CD4-positive, alpha-beta T cell treated with Interleukin-15 for 4 hours (primary cell): ENCODE measurements at places on chromosomes 11 and 22.

- no peak for DNase-seq
Observed at GRCh38 chr22:27106985-27107384, 449.6 kb downstream of the MIAT start.

DNA sequence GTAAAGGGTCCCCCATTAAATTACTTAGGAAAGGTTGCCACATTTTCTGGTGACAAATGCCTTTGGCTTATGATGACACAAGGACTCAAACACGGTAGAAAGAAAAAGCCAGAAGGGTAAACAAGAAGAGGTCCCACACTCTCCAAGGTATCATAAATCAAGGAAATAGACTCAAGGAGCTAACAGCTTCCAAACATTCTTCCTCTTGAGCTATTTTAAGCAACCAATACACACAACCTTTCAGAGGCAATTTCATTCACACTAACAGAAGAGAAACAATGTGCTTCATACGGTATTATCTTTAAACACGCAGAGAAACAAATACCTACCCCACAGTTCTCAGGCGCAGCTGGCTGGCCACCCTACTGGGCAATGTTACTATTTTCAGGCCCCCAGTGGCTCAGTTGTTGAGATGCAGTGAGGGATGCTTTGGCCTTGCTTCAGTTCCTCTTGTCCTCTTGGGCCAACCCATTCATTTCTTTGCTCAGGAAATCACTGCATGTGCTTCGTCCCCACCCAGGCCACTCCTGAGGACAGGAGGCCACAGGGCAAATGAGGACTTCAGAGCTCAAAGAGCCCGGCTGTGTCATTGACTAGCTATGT, 15.8 kb downstream of the ABTB2 start:
- no peak for DNase-seq

DNA sequence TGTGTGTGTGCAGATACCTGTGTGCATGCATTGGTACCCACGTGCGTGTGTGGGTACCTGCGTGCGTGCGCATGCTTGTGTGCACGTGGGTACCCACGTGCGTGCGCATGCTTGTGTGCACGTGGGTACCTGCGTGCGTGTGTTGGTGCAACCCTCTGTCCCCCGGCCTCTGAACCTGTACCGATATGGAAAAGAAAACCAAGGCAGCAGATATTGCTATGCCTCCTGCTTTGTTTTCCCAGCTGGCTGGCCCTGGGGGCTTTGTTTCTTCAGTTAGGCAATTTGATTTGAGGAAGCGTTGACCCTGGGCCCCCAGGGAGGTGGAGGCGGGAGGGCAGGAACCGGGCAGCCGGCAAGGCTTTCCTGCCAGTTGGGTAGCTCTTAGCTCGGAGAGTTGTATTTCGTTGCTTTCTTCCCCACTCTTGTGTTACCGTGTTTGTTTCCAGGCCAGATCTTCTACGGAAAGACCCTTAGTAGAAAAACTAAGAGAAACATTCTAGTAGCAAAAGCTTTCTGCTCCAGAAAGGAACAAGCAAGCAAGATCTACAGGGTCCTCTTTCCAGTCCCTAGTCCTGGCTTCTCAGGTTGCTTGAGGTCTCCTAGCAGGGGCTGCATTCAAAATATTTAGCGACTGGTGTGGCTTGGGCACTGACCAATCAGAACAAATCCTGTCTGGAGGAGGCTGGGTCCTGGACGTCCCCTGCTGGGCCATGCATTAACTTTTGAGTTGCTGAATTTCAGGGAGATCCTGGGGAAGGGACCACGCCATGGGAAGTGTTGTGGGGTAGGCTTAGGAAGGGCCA, 26.3 kb upstream of the SORL1-AS1 start:
- DNase-seq: no peak

- DNase-seq: peak; percentile 84
Observed at GRCh38 chr22:45435544-45436139, 22.1 kb downstream of the RIBC2 start.

- peak; percentile 6 for DNase-seq
Observed at GRCh38 chr11:117316197-117316961, at the start of gene BACE1. TSS of gene BACE1 (minus strand) at chr11:117316256. CDS start at chr11:117315795, 461 bp downstream.

DNA sequence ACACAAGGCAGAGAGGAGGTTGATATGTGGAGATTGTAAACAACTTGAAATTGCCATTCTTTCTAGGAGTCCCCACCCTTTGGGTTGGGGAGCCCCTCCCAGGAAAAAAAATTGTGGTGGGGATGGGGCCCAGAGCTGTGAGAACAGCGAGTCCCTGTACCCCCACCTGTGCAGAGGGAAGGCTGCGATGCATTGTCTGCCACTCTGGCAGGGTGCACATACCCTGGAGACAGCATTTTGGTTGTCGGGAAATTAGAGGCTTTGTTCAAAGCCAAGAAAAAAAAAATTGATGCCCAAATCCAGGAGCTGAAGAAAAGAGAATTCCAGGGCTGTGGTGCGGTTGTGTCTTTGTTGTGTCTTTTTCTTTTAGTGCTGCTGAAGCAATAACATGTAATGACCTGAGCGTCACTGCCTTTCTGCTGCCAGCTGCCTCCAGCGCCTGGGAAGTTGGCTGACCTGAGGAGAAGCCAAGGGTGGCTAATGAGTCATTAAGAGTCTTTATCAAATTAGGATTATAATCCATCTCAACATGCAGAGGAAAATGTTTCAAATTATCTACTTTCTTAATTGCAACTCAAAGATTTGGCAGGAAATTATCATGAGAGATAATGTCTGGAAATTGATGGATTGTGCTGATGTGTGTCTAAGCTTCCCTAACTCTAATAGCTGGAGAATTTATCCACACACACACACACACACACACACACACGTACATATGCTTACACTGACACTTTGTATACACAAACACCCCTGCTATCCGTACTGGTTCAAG, 8.0 kb upstream of the PKNOX2 start:
- DNase-seq: no peak

- DNase-seq: no peak
Observed at GRCh38 chr11:87013912-87014825, 23.6 kb upstream of the TMEM135 start.

- DNase-seq: no peak
Observed at GRCh38 chr11:126797457-126798169, 203.0 kb downstream of the KIRREL3 start.

- DNase-seq: no peak
Observed at GRCh38 chr11:35046681-35047080, 92.3 kb upstream of the CD44 start.

GRCh38 chr11:102927624-102927990, 27.9 kb downstream of the MMP13 start:
- DNase-seq: no peak

DNA sequence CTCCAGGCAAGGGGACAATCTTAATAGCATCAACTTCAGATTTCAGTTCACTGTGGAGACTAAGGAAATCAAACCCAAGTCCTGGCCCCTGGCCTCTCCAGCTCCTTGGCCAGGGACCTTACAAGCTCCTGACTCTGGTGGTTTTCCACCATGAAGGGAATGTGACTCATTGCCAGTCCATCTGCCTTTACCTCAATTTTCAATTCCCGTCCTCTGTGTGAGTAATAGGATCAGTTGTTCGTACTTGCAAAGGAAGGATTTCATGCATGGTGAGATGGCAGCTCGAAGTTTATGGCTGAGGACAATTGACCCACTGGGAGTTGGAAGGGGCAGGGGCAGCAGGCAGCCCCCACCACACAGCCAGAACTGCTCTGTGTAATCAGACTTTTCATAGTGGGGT, 42.5 kb downstream of the INSC start:
- DNase-seq: no peak

DNA sequence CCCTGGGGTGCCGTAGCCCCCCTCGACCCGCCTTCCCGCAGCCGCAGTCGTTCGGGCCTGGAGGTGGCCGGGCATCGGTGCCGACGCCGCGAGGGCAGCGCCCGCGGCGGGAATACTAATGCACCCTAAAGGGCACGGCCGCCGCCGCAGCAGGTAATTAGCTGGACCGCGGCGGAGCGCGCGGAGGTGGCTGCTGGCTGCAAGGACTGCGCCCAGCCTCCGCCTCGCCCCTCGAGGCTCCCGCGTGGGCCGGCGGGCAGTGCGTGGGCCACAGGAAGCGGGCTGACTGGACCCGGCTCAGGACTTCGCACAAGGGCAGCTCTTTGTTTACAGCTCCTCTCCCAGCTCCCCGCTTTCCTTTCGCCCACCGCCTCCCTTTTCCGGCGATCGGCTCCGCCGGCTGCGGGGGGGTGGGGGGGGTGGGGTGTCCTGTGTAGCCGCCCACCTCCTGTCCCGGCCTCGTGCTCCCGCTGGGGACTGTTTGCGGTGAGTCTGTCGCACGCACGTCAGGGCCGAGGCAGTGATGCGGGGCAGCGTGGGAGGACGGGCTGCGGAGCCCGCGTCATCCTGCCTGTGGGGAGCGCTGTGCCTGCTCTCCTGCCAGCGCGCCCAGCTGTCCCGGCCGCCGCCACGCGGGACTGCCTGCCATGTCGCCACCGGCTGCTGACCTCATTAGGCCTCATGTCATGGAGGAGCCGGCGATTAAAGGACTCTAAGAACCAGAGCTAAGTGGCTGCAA, 53.2 kb downstream of the GRIK4 start:
- DNase-seq: no peak

- no peak for DNase-seq
Observed at GRCh38 chr22:41523464-41524221, 20.6 kb downstream of the POLR3H start.

DNA sequence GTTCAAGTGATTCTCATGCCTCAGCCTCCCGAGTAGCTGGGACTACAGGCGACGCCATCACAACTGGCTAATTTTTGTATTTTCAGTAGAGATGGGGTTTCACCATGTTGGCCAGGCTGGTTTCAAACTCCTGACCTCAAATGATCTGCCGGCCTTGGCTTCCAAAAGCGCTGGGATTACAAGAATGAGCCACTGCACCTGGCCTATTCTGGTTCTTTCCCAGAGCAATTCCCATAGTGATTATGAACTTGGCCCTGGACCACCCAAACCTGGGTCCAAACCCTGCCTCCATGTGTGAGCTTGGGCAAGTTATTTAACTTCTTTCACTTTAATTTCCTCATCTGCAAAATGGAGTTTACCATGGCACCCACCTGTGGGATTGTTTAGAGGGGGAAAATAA, 61.5 kb upstream of the HEPHL1 start:
- no peak for DNase-seq

DNA sequence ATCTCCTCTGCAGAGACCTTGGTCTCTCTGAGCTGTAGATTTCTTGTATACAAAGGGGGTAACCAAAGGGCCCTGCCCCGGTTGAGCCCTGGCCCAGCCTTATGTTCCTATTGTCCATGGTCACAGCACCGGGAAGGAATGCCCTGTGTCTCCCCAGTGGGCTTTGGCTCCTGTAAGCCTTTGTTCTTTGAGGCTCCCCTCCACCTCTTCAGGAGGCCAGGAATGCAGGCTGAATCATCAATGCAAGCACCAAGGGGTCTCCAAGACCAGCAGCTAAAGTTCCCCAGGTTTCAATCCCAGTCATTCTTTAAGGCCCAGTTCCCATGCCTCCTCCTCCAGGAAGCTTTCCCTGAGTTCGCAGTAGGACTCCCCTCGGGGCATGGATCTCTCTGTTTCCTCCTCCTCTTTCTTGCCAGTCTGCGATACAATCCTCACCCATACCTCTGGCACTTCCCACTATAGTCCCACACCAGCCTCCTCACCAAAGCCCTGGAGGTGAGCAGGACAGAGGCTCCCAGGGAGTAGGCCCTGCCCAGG, 29.2 kb upstream of the KLHL35 start:
- DNase-seq: no peak

GRCh38 chr11:102111787-102112508, 1.7 kb downstream of the YAP1 start:
- peak; percentile 43 for DNase-seq

DNA sequence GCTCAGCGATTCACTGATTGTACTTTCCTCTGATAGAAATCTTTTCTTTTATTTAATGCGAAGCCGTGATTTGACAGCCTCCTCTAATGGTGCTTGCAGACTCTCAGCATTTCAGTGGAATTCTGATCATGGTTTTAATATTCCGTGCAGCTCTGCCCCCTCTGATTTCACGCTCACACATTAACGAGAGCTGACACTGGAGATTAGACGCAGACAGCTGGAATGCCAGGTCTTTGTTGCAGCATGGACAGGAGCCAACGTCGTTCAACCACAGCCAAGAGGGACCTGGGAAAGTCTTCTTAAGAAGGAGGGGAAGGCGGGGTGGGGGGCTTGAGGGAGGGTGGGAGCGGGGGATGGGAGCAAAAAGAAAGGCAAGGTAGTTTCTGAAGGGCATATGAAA, 186.4 kb downstream of the BLID start:
- DNase-seq: no peak

DNA sequence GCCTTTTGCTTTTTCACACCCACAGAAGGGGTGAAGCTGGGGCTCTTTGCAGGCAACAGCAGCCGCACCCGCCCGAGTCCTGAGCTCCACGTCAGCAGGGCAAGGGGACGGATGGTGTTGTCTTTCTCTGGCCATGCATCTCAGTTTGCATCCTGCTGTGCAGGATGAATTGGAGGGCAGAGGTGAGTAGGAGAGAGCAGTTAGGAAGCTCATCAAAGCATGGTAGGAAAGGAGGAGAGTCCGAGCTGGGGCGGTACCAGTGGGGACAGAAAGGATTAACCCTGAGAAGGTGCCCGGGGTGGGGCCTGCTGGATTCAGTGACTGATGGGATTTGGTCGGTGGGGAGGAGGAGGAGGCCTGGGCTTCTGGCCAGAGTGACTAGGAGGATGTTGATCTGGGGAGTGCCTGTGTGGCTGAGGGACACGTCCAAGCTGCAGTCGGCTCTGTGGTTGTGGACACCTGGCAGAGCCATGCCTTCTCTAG, 14.6 kb downstream of the FAM83F start:
- no peak for DNase-seq

DNA sequence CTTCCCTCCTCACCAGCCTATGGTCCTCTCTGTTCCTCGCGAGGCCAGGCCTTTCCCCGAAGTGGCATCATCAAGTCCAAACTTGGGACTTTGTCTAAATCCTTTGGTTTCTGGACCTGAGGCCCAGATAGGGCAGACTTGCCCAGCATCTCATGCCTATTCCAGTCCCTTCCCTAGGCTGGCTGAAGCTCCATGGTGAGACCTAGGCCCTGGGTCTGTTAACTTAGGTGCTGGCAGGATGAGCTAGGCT, 11.5 kb downstream of the RELA start:
- no peak for DNase-seq

DNA sequence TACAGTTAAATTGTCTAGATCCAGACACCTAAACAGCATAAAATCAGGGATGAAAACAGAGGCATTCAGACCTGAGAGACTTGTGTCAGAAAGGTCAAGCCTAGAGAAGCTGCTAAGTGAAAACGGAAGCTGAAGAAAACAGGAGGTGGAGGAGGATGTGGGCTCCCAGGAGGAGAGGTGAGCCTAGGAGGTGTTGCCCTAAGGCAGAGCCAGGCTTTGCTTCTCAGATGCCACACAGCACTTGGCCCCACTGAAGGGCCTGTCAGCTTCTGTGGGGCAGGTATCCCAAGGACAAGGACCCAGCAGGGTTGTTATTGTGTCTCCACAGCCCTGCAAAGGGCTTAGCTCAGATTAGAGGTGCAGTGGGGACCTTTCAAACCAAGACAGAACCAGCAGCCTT, 14.4 kb downstream of the UFD1 start:
- DNase-seq: no peak

- no peak for DNase-seq
Observed at GRCh38 chr11:35549787-35550186, 24.4 kb upstream of the PAMR1 start.

DNA sequence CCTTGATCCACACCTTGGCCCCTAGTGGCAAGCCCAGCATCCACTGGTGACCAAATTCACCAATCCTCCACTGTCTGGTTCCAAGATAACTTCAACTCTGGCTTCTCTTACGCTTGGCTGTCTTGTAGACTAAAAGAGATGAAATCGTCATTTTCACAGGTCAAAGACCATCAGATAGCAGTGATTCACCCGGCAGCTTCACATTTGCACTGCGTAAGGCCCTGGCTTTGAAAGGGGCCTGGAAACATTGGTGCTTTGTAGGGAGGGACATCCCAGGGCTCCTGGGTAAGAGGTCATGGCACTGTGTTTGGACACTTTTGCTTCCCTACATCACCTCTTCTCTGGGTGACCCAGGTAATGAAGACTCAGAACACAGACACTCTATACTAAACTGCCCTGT, 30.1 kb upstream of the FADD start:
- DNase-seq: no peak
